ENCODE measurements at places on chromosomes 4 and X.

DNA sequence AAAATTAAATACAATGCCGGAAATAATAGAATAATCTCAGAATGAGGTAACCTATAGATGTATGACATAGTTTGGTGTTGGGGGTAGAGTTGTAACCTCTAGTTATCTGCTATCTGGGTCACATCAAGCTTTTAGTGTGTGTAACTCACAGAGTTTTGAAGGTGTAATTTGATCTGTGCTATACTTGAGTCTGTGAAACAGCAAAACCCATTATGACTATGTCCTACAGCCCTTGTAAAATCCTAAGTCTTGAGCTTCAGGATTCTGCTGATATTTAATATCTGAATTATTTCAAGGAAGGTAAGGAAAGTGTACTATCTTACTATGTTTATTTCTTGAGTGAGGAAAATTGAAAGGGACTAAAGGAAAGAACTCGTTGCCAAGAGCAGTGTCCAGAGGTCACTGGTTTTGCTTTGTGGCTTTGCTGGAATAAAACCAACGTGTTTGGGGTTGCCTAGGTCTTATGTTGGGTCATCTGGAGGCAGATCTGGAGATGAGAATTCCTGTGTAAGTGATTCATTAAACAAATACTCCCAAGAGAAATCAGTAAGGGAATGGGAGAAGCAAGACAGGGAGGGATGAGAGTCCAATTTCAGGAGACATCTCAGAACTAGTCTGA is 107.8 kb upstream of the CBLL2 start:
- DNase-seq, result no peak

DNA sequence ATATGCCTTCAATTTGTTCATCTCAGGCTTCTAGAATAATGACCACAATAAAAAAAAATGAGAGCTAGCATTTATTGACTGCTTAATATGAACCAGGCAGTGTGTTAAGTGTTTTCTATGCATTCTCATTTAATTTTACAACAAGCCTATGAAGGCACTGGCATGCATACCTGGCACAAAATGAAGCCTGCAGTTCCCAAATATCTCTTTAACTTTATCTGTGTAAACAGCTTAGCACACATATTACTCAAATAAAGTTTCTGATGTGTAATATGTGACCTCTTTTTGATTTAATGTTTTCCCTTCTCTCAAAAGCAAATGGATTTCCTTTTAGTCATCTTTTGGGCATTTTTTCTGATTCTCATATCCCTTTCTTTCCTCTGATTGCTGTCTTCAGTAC is 671.8 kb downstream of the PCDH7 start:
- no peak for DNase-seq

DNA sequence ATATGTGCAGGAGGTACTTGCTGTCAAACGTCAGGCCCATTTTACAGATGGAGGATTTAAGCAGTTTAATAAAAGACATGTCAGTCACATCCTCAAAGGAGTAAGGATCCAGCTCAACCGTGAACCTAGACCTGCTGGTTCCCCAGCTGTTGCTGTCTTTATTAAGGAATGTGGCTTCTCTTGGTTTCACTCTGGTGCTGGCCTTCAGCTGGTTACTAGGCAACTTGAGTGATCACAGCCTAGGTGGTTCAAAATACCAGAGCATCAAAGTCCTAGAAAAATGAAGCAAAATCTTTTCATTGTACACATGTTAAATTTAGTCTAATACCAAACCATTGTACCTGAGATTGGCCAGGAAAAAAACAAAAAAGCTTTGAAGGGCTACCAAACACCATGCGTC is 32.7 kb upstream of the GLRA2 start:
- no peak for DNase-seq

- DNase-seq, result no peak
These were observed 68.7 kb downstream of the NSD2 start for GRCh38 chr4:1939664-1940509.

GRCh38 chr4:4726051-4726450 is 133.4 kb upstream of the MSX1 start:
- DNase-seq, result no peak

DNA sequence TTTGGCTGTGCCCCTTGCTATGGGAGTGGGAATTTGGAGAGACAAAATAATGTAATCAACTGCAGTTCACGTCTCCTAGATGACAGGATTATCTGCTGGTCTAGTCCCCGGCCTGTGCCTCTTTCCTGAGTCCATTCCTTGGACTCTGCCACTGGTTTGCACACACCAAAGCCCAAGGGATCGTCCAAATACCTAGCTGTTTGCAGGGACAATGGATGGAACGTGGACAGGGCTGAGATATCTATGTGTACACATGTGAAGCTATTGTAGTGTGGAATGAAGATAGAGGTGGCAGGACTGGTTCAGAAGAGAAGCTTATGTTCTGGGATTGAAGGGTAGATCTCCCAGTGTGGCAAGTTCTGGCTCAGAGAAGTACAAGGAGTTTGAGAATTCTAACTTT is 198.3 kb upstream of the PITX2 start:
- DNase-seq, result no peak

DNA sequence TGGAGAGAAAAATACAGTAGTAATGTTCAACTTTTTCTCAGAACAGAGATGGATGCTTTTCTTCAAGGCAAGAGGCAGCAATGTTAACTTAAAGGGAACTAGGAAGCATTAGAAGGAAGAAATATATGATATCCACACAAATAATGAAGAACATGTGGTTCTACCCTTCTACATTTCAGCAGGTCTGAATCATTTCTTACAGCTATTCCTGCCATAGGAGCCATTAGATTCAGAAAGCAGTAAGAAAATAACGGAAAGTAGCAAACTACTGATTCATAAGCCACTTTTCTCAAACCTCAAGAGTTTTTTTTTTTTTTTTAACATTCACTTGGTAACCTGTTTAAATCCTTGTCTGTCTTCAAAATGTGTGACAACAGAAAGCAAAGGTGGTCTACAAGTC is 1251.6 kb upstream of the AGA start:
- no peak for DNase-seq

- no peak for DNase-seq
These were observed 229.8 kb upstream of the TEX13C start for GRCh38 chrX:125089761-125090445.

GRCh38 chrX:56499372-56499771 is 64.1 kb upstream of the UBQLN2 start:
- DNase-seq, result no peak

DNA sequence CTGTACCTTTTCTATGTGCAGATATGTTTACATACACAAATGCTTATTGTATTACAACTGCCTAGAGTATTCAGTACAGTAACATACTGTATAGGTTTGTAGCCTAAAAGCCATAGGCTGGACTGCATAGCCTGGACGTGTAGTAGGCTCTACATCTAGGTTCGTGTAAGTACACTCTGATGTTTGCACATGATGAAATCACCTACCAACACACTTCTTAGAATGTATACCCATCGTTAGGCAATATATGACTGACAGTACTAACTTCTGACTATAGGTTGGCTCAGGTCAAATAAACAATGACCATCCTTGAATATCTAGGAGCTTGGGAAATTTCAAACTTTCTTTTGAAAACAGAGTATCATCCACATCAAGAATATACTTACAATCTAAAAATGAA is 139.0 kb downstream of the CORIN start:
- no peak for DNase-seq

DNA sequence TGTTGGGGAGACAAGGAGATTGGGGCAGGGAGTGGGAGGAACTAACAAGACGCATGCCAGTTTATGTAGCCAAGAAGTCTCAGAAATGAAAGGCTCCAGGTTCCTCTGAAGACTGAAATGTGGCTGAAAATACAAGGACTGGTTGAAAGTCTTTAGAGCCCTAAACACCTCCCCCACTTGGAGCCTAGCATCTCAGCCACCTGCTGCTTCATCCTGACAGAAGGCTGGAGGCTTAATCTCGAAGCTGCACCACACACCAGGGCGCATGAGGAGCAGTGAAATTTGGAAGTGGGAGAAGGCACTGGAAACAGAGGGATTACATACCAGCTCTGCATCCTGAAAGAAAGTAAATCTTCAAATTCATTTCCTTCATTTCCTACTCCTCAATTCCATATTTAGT is 160.7 kb upstream of the FTHL17 start:
- DNase-seq, result no peak

- DNase-seq, result no peak
These were observed 353.0 kb downstream of the IDS start for GRCh38 chrX:149151805-149152757.

DNA sequence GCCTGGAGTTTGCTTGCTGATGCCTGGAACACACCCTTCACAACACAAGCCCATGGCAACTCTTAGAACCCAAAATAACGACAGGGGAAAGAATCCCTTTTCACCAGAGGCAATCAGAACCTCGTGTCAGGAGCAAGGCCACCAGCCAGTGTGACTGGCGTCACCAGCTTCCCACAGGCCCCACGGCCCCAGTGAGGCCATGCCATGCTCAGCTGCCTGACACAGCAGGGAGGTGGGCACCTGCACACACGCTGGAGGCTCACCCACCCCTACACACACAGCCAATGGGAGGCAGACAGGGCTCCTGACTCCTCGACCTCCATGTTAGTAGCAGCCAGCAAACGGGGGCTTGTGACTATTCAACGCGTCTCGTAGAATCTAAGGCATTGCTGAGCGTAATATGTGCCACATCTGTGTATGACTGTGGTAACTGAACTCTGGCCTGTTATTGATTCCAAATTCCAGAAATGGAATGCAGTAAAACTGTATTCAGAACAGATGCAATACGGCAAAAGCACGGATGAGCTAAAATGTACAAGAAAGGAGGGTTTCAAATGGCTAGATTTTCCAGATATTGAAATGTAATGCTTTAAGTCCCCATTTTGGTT is 28.5 kb downstream of the RNF212 start:
- no peak for DNase-seq

DNA sequence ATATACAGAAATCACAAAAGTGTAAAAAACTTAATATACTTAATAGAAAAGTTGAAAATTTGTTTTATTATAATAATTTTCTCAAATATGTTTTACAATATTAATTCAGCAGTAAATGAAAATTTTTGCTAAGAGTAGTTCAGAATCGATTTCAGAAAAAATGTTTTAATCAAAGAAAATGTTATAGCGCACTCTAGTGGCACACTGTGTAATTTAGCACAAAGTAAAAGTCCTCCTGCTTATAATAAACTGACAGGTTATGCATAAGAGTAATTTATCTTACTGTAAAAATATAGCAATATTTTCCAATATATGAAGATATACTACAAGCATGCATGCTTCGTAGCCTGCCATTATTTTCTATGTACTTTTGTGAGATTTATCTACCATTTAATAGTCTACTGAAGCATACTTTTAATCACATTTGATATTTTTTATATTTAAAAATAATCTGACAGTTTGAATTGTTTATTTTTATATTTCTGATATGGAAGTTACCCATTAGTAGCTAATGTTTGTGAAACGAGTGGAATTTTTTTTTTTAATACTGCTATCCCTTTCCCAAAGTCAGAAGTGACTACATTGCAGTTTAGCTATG is 217.9 kb upstream of the KLHL4 start:
- no peak for DNase-seq

- no peak for DNase-seq
These were observed 222.5 kb downstream of the AFF2 start for GRCh38 chrX:148722966-148723365.

DNA sequence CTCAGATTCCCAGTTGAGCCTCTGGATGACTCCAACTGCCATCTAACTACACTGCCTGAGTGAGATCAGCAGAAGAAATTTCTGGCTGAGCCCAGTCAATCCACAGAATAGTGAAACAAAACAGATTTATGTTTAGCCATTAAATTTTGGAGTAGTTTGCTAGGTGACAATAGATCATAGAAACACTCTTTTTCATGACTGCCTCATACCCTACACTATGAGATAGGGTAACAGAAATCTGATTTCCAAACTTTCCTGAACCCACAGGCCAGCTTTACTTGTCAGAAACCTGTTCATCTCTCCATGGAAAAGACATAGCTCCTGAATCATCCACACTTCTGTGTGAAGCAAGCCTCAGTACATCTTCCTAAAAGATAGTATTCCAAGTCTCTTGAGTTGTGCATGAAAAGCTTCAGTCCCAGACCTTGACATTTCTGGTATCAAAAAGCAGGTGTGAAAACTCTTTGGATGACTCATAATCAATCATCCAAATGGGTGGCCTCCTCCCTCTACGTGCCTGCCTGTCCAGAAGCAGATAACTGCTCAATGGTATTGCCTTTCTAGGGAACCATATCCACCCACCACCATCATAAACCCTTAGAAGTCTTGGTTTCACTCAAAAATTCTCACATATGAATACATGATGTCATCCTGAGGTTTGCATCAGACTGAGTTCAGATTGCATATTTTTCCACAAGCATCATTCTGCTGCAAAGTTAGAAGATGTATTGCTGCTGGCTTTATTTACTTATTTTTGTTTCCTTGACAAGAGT is 47.5 kb upstream of the RAP2C start:
- DNase-seq, result no peak

- no peak for DNase-seq
These were observed 1.1 kb upstream of the PGRMC2 start for GRCh38 chr4:128288689-128289106.

DNA sequence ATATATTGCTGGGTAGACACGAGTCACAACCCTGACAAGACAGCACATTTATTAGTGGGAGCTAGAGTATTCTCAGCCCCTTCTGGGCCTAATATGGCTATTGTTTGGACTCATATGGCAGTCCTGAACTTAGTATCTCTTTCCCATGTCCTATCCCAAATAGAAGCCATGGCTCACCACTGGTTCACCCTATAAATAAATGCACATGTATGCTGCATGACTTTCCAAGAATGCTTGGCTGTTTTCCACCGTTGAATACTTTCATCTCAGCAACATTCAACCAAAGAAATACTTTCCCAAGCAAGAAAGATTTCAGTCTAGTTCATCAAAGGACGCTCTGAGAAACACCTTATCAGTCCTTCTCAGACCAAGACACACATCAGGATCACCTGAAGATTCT is 36.7 kb downstream of the SMPX start:
- no peak for DNase-seq

- no peak for DNase-seq
These were observed 9.6 kb downstream of the ZAR1 start for GRCh38 chr4:48499551-48500066.

DNA sequence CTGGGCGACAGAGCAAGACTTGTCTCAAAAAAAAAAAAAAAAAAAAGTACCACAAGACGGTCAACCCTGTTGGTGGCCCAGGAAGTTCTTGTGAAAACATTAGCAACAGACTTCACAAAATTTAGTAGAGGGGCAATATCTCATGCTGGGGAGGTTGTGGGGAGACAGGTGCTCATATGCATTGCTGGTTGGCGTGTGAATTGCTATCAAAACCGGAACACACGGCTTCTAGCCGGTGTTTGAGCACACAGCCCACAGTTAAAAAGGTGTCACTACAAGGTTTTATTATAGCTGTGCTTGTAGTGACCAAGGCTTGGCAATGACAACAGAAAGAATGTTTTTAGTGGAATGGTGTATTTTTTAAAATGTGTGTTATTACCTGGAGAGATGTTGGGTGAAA is 41.8 kb downstream of the SMS start:
- no peak for DNase-seq

DNA sequence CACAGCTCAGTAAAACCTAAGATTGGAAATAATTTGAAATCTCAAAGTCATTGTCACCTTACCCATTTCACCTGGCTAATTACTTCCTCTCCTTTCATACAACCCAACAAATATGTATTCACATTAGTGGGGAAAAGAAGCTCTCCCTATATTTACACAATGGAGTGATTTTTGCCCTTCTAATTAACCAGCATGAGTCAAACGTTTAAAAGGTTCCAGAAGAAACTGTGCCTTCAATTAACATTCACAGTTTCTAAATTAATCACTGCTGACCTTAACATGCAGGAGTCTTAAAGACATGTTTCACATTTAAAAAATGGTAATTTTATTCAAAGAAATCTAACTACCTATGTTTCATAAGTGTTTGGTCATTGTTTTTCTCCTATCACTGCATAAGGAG is 254.6 kb downstream of the CBLL2 start:
- DNase-seq, result no peak

Data from stimulated activated CD8-positive, alpha-beta memory T cell treated with anti-CD3 and anti-CD28 coated beads, Interleukin-4, amount 100 ng/mL, for 1 hour (primary cell).